ENCODE measurements at places on chromosomes 1 and 21.
A peak's percentile ranks its signal among the peaks of the same experiment; 100 is the strongest.

DNA sequence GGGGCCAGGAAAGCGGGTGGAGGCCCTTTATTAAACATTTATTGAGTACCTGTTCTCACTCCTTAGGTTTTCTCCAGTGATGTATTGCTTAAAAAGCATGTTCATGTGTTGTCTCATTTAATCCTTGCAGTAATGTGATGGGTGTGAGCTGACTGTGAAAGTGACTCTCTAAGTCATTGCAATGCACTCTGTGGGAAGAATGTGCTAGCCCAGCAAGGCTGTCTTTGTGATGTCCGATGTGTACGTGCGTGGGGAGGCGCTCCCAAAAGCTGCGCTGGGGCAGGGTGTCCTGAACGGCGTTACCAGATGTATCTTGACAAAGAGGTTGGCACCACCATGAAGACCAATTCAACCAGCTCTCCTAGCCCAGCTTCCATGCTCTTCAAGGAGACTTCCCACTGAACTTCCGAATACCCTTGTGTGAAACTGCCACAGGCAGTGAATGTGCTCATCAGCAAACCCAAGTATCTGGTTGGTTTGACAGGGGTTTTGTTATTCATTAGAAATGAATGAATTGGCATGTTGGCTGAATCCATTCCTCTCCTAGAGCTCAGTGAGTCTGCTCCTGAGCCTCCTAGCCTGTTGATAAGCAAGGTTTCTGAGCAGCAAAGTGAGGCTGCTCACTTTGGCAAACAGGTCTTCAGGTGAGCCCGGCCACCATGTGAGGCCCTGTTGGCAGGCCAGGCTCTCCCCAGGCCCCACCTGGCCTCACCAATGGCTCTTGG lies 28.0 kb downstream of the NUAK2 start:
- DNase-seq, result no peak

- peak; percentile 75 for DNase-seq
Measured at GRCh38 chr1:15966081-15966955, 9.6 kb downstream of the ZBTB17 start.

DNA sequence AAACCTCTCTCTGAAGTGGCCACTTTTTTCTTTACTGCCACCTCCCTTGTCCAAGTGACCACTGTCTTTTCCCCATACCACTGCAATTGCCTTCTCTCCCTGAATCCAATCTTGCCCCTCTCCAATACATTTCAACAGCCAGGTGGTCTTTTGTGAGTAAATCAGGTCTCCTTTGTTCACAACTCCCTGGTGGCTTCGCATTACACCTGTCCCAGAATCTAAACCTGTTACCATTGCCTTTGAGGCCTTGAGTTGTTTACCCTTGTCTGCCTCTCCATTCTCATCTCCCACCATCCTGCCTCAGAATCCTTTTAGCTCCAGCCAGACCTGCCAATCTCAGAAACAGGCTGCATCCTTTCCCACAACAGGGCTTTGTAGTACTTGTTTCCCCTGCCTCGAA lies 21.8 kb upstream of the DYNLT5 start:
- no peak for DNase-seq

GRCh38 chr1:31470794-31471315 lies 57.8 kb downstream of the SERINC2 start:
- no peak for DNase-seq

- no peak for DNase-seq
Measured at GRCh38 chr1:938088-938683, 14.5 kb downstream of the SAMD11 start.

DNA sequence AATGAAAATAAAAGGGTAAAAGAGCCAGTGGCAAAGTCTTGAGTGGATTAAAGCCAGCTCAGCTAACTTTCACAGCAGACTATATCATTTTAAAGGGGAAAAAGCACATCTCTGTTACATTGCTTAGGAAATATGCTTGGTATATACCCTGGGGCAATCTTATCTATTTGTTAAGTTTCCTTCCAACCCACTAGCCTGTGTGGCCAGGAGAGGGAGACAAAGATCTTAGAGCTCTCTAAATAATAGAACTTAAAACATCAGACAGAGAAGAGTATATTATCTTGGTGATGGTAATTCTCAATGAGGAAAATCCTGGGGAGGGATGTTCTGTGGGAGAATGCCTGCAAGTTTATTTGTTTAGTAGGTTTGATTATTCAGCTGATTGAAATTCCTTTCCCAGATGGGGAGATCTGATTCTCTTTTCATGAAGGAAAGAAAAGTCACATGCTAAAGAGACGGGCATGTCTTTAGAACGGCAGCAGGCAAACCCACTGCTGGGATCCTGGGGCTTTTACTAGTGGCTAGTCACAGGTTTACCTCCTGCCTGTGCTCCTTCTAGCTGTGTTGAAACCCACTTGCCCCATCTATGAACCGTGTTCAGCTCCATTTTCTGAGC lies 3.6 kb downstream of the KCNE2 start:
- DNase-seq, result no peak

DNA sequence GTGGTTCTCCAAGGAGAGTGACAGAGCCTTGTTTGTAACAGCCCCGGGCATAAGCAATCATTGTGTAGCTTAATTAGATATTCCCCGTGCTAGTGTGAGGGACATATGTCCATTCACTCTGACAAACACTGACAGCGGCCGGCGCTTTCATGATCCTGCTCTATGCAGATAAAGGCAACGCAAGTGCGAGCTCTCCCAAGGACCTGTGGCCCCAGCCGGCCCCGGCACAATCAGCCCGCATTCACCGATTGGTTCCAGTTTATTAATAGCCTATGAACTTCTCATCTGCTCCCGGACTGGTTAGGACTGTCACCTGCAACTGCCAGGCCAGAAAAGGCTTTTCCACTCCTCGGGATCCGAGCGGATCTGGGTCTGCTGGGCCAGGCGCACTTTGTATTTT lies 18.0 kb upstream of the OLIG1 start:
- DNase-seq, result no peak

- no peak for DNase-seq
Measured at GRCh38 chr1:216749232-216749631, 26.0 kb upstream of the ESRRG start.

- DNase-seq, result no peak
Measured at GRCh38 chr1:10761503-10762152, 34.8 kb downstream of the CASZ1 start.

- DNase-seq, result no peak
Measured at GRCh38 chr1:47679826-47680225, 242.0 kb downstream of the FOXD2 start.

- no peak for DNase-seq
Measured at GRCh38 chr1:207407655-207408260, 46.4 kb upstream of the CR2 start.

DNA sequence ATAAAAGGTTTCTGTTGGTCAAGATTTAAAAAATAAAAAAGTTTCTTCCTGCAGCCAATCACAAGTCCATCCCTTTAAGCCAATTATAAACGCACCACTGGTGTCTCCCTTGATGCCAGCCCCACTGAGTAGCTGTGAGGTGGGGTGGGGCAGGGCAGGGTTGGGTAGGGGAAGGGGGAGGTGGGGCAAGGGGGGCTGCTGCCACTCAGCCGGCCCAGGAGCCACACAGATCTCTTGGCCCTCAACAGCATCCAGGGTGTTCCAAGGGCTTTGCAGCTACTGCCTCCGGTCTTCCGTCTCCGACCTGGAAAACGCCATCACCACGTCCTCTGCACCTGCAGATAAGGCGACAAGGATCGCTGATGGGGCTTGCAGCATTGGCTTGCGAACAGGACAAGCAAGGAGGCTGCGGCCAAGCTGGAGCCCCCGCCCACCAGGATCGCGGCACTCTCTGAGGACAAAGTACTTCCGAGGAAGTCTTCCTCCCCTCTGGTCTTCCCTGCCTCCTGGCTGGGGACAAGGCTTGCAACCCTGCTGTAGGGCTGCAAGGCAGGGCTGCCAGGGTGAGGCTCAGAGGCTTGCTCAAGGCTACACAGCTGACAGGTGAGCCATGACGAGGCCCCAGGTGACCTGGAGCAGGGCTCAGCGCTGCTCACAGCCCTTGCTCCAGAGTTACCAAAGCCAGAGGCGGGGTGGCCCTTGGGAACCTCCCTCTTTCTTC lies 26.8 kb upstream of the CLSTN1 start:
- DNase-seq, result no peak

GRCh38 chr1:29658688-29659087 lies 422.4 kb downstream of the PTPRU start:
- DNase-seq, result no peak

- DNase-seq, result no peak
Measured at GRCh38 chr1:54543729-54544496, 4.1 kb upstream of the ACOT11 start.

DNA sequence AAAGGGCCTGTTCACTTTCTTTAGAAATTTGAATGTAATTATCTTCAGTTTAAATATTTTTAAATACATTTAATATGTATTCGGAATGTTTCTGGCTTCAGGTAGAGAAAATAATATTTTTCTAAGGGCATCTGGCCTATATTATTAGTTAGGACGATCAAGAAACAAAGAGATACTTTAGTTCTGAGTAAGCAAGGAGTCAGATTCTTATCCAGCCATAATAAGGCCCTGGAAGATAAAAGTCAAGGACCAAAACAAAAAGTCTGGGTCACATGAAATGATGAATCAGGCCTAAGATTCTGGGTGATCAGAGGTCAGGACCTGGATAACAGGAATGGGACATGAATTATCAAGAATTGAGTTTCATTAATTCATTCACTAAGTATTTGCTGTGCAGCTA lies 6.3 kb downstream of the PHC2 start:
- DNase-seq, result no peak

GRCh38 chr1:186474208-186474607 lies 13.3 kb upstream of the PDC start:
- no peak for DNase-seq

DNA sequence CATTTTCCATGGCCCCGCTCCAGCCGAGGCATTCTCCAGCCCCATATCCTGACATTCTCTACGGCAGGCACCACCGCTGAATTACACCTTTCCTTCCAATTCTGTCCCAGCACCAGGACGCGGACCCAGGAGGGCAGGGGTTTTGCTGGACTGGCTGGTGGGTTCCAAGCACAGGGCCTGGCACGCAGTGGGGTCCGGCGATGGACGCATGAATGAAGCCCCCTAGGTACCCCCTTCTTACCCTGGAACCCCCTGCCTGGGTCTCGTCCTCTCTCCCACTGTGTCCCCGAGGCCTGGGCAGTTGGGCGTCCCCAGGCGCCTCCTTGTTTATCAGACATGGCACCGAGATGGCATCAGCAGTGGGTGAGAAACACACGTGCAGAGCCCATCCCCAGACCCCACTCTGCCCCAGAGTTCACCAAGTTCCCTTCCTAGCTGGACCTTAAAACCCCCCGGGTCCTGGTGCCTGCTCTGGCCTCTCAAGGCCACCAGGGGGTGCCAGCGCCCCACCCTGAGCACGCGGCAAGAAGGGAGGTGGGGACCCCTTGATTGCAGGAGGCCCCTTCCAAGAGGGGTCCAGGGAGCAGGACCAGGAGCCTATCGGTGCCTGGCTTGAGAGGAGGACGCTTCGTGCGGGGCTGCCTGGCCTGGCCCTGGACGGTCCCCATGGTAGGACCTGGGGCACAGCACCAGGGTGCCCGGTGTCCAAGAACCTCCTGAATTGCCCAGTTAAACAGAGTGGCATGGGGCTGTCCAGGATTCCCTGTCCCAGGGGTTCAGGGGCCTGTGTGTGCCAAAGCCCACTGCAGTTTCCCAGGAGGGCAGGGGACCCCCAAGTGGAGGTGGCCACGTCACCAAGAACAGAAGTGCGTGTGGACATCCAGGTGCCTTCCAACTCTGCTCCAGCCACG lies 46.1 kb downstream of the MEGF6 start:
- DNase-seq, result peak; percentile 40

DNA sequence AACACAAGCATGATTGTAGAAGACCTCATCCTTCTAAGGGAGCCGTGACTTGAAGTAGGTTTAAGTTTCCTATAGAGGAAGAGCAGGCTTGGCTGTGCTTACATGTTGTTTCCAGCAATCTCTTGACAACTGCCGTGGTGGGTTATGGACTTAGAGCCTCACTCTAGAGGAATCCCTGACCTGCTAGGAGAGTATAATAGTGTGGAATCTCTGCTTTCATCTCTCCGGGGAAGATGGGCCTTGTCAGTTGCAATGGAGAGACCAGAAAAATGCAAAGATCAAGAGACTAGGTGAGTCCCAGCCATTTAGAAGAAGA lies 137.6 kb downstream of the MIS18A start:
- no peak for DNase-seq

DNA sequence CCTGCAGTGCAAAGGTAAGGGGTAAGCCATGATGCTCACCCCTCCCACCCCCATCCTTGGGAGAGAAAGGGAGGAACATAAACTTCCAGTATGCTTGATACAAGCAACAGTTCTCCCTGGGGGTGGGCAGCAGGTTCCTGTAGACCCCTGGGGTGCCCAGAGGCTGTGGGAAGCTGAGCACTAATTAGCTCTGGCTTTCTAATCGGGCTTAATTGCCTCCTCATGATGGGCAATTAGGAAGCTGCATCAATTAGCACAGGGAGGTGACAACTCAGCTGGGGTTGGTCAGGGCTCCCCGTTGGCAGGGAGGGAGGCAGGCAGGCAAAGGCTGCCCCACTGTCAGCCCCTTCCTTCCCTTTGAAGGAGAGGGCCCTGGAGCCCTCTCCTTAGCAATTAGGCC lies 15.7 kb upstream of the LMNA start:
- DNase-seq, result no peak

- no peak for DNase-seq
Measured at GRCh38 chr1:234731569-234732085, 121.6 kb upstream of the IRF2BP2 start.

- no peak for DNase-seq
Measured at GRCh38 chr21:34363733-34364132, at the start of gene KCNE2. KCNE2 (plus strand) TSS chr21:34364006; CDS start chr21:34370479, 6,473 bp downstream.
